ENCODE measurements at places on chromosomes 5 and 9.

DNA sequence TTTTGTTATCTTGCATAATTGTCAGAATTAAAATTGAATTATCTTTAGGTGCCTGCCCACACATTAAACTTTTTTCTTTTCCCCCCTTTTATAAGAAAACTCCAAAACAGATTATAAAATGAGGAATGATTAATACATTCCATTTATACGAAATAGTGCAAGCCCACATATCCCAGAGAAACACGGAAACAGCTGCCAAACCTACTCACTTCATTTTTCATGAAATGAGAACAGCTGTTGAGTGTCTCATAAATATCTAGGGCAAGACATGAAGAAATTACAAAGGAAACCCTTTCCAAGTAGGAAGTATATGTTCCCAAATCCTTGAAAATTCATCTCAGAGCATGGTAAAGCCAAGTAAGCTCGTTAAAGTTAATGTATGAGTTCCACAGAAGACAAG, 459.4 kb upstream of the NMUR2 start:
- no peak for DNase-seq

DNA sequence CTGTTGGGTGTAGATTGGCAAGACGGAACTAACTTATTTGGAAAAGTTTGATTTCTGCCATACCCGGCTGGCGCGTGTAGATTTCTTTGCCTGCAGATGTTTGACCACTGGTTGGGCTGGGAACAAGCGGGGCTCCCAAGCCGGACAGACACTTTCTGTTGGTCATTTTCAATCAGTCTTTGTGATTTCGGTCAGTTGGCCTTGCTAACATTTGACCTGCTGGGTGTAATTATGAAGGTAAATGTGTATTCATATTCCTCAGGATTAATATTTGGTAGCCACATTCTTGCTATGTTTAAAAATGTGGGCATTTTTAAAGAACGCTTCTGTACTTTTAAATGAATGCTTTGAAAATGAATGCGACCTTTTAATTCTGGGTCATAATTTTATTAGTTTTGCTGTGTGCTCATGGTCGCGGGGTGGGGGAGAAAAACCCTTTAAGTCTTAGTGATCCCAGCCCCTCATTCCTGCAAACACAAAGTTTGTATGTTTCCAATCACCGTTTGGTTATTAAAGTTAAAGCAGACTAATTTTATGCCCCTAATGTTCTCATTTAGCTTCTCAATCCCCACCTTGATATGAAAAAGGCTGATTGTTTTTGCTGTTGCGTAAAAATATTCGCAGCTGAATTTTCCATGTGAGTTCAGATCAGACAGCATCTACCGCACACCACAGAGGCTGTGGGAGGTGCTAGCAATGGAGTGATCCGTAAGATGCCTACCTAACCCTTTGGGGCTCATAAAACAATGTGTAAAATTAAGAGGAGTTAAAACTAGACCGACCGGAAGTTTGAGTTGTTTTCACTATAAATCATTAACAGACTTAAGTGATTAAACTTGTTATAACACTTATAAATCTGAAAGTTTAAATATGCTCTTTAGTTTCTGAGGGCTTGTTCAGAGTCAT, 1.5 kb downstream of the RASGRF2 start:
- DNase-seq: peak; percentile 22

DNA sequence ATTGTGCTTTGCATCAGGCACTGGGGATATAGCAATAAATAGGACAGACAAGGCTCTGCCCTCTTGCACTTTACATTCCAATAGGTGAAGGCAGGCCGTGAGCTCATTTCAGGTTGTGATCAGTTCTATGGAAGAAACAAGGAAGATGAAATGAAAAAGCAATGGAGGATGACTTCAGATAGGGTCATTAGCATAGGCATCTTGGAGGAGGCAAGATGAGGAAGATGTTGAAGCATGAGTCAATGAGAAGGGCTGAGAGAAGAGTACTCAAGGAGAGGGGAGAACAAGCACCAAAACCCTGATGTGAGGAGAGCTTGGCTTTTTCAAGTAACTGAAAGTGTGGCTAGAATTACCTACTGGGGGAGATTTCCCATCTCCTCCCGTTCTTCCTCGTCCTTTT, 5.0 kb upstream of the SPARC start:
- DNase-seq: no peak

- DNase-seq: peak; percentile 63
Observed at GRCh38 chr5:181160152-181160754, 12.9 kb downstream of the OR2V2 start.

DNA sequence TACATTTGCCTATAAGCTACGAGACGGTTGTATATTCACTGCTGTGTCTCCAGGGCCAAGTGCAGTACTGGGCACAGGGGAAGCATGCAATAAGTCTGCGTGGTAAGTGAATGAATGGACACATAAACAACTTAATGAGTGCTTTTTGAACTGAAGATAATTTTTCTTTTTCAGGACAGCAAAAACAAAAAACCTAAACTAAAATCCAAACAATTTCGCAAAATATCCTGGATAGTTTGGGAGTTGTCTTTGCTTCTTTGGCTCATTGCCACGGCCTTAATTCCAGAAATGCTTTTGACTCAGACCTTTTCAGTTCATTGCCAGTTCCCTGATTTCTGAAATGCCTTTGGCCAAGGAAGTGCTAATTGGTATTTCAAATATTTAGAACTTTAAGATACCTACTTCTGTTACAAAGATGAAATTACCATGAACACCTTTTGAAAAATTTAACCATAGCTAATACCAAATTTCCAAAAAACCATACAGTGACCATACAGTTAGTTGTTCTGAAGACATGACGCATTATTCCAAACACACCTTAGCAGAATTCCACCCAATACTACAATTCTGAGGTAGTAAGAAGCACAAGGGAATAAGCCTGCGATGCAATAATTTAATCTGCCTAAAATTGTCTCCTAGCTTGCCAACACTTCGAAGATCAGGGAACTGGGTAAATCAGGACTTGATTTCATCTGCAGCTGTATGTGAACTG, 42.8 kb downstream of the TEK start:
- no peak for DNase-seq

DNA sequence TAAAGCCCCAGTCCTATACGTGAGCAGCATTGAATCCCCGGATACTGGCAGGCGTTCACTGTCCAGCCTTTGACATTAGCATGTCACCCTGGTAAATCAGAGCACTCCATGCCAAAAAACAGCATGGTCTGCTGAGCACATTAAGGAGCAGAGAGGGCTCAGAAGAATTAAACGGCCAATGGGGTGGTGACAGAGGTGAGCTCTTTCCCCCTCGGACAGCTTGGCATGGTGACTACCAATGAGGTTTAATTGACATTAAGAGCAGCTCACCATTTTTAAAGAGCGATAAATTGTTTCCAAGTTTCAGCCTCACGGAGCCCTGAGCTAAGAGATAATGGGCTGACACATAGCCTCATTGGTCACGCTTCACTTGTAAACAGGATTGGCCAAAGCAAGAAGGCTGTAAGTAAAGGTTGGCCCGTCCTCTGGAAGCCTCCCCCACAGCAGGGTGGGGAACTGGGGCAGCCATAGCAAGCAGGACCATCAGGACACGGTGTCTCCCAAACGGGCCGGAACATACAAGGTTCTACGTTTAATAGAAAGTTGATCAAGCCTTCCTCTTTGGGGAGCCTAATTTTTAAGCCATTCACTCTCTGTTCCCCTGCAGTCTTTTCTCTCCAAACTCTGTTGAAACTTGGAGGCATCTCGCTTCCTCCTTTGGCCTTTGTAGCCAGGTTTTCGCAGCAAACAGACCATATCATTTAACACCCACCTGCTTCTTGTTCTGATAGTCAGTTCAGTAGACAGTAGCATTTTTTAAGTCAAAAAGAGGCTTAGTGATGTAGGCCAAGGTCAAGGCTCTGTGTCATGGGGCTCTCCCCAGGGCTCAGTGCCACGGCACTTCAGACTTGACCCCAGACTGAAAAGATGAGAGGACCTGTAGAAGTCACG, 25.9 kb downstream of the QRFP start:
- no peak for DNase-seq

DNA sequence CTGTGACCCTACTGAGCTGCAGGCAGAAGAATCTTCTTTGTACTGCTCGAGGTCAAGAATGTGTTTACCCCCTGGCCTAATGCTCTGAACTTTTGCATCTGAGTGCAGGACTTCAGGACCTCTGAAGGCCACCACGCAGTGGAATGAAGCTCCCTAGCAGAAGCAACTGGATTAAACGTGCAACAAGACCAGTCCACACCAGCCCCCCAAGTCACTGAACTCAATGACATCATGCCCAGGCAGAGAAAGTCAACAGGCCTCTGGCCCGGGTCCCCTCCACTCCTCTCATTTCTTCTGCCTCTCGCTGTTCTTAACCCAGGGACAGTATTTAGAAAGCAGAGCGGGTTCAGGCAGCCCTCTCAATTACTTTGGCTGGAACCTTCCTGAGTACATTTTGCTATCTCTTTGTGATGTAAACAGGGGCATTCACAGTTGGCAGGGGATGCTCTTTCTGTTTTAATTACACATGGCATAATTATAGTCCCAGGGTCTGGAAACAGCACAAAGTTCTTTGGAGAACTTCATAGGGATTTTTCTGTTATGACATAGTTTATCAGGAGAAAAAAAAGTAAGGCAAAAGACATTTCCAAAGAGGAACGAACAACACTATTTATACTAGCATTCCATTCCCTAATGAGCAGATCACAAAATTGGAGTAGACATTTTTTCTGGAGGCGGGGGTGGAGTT, 108.2 kb upstream of the SPATA31D4 start:
- no peak for DNase-seq

GRCh38 chr9:36040271-36040925, 3.7 kb downstream of the RECK start:
- no peak for DNase-seq

DNA sequence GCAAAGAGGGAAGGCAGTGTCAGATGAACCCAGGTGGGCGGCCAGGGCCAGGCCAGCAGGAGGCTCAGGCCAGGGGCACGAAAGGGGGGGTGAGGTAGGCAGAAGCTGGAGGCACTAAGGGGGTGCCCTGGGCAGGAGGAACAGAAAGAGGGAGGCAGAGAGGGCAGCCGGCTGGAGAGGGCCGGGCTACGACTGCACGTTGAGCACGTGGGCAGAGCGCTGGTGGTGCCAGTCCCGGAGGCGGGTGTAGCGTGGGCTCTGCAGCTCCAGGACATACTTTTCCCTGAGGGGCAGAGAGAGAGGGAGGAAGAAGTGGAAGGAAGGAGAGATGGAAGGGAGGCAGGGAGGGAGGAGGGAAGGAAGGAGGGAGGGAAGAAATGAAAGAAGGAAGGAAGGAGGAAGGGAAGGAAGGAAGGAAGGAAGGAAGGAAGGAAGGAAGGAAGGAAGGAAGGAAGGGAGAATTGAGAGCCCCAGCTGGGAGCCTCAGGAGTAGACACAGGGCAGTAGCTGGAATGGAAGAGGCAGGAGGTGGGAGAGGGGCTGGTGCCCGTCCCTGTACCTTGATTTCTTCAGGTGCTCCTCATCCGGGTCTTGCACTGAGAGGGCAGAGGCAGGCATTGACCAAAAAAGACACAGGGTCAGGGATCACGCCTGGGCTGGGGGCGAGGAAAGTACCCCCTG, 7.0 kb downstream of the PDLIM7 start:
- DNase-seq: no peak

GRCh38 chr9:106758911-106759310, 104.1 kb upstream of the ZNF462 start:
- DNase-seq: no peak

DNA sequence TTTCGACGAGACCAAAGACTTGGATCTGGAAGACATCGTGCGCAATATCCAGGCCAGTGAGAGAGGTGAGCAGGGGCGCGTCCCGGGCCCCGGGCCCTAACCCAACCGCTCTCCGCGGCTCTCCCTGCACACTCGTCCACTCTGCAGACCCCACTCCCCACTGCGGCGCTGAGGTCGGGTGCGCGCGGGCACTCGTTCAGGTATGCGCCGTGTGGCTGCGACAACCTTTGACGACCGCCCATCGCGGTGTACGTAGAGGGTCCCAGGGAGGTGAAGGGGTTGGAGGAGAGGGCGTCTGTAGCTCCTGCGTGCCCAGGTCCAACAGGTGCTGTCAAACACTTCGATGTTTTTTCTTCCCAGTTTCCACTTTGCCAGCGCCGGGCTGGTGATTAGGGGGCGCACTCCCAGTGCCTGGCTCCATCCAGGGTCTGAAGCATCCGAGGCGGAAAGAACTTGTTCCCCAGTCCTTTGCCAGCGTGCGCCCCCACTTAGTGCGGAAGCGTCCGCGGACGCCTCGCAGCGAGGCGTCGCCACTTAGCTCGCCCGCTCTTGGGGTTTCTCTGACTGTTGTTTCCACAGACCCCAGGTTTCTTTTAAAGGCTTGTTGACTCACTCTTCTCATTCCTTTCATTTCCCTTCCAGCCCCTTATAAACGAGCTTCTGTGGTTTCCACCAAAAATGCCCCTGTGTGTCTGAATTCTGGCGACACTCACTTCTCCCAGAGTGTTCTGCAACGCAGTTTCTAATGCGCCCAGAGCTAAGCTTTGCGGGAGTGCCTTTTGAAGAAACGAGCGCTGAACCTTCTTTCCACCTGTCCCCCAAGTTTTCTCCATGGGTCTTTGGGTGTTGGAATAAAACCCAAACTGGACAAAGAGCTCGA, 1.6 kb downstream of the NPR3 start:
- DNase-seq: no peak

DNA sequence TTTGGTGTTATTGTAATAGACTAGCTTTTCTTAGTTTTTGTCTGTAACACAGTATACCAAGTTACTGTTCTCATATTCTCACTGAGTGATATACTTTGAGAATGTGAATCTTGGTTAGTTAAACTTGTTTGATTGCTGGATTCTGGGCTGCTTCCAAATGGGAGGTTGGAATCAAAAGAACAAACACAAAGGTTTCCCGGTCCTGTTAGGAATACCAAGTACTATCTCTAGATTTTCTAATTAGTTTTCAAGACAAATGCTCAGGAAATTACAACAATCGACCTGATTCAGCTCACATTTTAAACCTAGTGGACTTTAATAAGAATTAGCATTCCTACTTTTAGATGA, 244.3 kb downstream of the CSNK1G3 start:
- no peak for DNase-seq

- no peak for DNase-seq
Observed at GRCh38 chr9:99262949-99263418, 40.9 kb downstream of the SEC61B start.

GRCh38 chr9:18296702-18297055, 177.3 kb upstream of the ADAMTSL1 start:
- DNase-seq: no peak

GRCh38 chr5:172886974-172887501, 53.0 kb downstream of the ERGIC1 start:
- no peak for DNase-seq

DNA sequence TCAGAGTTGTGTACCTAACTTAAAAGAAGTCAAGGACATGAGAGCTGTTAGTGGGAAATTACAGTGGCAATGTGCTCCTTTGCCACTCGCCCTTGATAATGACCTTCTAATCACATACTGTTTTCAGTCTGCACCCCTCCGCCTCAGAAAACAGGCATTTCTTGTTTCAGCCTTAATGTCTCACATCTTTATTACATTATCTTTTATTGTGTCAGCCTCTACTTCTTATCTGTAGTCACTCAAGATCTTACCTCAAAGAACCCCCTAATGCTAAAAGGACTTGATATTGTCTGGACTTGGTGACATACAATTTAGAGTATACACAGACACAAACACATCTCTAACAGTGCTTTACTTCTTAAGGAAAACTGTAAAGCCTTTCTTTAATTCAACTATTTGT, 97.9 kb downstream of the PLCXD3 start:
- DNase-seq: no peak

GRCh38 chr9:3475300-3476020, 50.3 kb downstream of the RFX3 start:
- DNase-seq: no peak

Data from activated gamma-delta T cell treated with anti-CD3 and anti-CD28 coated beads, Interleukin-2, amount 50 U/mL, for 16 hours (primary cell).